ENCODE measurements at places on chromosomes 13 and 19. TPM values are rescaled to one million over a fixed set of nuclear protein-coding genes. Genes with fewer than 3 reads are reported as not detected.

DNA sequence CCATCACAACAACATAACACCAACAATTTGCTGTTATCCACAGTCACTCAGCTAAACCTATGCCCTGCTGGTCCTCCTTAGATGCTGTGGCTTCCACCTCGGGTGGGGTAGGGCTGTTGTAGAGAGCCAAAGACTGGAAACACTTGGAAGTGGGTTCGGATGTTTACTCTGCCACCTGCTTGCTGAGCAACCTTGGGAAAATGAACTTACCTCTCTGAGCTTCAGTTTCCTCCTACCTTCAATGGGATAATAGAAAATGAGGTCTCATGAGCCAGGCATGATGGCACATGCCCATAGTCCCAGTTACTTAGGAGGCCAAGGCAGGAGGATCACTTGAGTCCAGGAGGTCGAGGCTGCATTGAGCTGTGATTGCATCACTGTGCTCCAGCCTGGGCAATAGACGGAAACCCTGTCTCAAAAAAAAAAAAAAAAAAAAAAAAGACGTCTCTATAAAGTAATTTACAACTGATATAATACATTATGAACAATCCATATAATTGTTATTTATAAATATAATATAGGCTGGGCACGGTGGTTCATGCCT, 3.3 kb upstream of the SYCN start:
- DNase-seq: no peak

- DNase-seq: no peak
Measured at GRCh38 chr13:43301346-43301969, 278.1 kb downstream of the DNAJC15 start.

GRCh38 chr19:55585658-55586339, 5.2 kb upstream of the ZNF579 start:
- DNase-seq: peak; percentile 87

GRCh38 chr13:94093652-94094315, 385.7 kb downstream of the DCT start:
- DNase-seq: no peak

Gene HSD17B14
- 1.2 TPM for total RNA-seq

Gene RAB3A
- 35.5 TPM for total RNA-seq

Gene WTIP
- 26.2 TPM for total RNA-seq
